ENCODE measurements at places on chromosomes 4 and X. TPM values are rescaled to one million over a fixed set of nuclear protein-coding genes. Genes with fewer than 3 reads are reported as not detected.

Gene ARMCX1
- total RNA-seq: 1.9 TPM

Gene REELD1
- total RNA-seq: 0.09 TPM

Gene FAM47E
- total RNA-seq: not detected

Gene CITED1
- not detected for total RNA-seq

Gene NEUROG2
- total RNA-seq: 0.11 TPM
